ENCODE measurements at places on chromosomes 3 and 15.

DNA sequence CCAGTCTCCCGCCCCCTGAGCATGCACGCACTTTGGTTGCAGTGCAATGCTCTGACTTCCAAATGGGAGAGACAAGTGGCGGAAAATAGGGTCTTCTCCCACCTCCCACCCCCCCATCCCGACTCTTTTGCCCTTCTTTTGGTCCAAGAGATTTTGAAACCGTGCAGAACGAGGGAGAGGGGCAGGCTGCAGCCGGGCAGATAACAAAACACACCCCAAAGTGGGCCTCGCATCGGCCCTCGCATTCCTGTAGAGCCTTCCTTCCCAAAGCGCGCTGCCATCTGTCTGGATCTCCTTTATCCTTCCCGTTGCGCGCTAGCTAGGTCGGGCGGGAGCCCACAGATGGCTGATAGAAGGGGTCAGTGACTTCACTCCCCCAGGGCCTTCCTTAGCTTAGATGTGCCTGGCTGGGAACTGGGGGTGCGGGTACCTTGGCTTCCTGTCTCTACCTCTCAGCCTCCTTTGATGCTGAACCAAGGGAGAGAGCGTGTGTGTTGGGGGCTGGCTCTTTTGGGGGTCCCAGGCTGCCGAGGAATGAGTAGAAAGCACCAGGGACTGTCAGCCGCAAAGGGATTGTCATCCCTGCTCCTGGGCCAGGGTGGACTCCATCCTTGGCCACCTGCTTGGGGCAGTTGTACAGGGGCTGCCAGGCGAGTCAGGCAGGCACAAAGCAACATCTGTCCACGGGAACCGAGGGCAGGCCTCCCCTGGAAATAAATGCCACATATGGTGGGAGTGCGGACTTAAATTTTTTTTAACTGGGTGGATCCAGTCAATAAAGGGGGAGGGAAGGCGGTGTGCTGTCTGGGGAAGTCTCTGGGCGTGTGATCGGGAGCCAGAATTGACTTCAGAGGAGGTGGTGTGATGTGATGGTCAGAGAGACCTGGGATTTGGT, 1.8 kb downstream of the SMAD3 start:
- DNase-seq: peak; percentile 67

DNA sequence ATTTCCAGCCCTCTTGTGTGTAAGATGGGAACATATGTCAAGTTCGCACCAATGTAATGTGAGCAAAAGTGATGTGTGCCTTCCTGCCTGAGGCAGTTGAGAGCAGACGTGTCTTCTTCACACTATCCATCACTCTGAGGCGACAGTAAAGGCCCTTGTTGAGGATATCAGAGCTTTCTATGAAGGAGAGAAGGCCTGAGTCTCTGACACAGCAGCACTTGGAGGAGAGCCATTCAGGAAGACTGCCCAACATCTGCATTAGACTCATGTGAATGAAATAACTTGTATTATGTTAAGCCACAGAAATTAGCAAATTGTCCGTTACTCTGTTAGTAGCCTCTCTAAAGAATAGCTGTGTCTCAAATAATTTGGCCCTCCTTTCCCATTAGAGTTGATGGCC, 108.8 kb upstream of the CCDC54 start:
- DNase-seq: peak; percentile 39

GRCh38 chr3:71958533-71958932, 173.6 kb upstream of the PROK2 start:
- DNase-seq: no peak

DNA sequence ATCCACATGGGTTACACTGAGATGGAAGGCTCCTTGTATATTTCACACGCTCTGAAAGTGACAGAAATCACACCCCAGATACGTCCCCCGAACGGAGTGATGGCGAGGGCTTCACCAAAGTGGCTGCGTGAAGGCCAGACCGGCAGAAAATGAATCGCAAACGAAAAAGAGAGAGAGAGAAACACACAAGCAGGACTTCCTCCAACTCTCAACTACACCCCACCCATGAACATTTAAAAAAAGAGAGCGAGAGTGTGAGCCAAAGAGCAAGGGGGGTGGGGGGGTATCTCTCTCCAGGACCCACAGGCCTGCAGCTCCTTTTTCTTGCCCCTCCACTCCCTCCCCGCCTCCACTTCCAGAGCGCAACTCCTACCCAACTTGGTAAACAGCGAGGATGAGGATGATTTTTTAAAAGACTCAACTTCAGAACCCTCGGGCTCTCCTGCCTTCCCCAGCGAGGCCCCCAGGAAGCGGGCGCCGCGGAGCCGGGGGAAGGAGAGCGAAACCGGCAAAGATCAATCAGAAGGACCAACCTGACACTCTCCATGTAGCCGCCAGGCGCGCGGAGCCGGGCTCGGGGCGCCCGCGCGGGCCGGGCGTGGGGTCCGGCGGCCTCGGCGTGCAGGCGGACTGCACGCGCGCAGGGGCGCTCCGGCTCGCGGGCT, 519.1 kb downstream of the FOXP1 start:
- peak; percentile 67 for DNase-seq

- DNase-seq: no peak
Measured at GRCh38 chr3:152710549-152710948, 124.4 kb upstream of the P2RY1 start.

DNA sequence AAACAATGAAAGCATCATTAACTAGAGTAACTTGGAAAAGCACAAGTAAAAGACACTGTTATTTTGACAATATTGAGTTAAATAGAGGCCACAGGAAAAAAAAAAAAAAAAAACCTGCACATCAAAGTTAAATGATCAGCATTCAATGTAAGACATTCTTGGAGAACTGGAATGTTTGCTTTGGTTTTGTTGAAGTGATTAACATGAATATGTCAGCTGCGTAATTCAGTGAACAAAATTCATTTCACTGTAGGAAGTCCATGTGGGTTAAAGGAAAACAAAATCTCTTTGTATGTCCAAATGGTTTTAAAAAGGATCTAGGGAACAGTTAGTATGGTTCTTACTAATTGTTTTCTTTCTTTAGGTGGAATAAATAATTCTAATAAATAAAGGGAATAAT, 252.8 kb upstream of the CNTN6 start:
- no peak for DNase-seq

DNA sequence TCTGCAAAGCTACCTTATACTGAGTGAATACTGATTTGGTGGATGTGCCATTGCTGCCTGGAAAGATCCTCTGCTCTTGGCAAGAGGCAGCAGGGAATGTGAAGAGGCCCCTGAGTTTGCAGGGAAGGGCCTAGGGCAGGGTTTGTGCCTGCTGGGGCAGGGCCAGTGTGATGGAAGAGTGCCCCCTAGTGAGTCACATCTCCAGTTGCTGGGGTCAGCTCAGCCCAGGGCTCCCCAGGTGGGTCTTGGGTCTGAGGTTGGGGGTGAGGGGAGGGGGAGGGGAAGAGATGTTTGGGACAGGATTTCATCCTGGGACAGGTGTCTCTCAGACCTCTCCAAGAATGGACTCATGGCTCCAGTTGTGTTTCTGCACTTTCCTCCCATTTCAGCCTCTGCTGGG, 4.1 kb upstream of the AMOTL2 start:
- DNase-seq: peak; percentile 44

DNA sequence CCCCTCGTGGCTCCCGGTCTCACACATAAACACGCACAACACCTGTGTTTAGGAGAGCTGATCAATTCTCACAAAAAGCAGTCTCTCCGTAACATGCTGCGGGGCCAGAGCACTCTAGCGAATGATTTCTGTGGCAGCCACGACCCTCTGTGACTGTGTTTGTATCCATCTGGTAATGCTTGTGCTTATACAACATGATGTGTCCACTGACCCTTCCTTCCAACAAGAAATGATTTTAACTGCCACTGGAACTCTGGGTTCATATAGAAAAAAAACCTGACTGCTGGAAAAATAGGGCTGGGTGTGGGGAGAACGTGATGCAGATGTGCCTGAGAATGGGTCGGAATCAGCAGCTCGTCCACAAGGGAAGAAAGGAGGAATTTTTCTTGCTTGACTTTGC, 410.2 kb downstream of the GAP43 start:
- DNase-seq: no peak

DNA sequence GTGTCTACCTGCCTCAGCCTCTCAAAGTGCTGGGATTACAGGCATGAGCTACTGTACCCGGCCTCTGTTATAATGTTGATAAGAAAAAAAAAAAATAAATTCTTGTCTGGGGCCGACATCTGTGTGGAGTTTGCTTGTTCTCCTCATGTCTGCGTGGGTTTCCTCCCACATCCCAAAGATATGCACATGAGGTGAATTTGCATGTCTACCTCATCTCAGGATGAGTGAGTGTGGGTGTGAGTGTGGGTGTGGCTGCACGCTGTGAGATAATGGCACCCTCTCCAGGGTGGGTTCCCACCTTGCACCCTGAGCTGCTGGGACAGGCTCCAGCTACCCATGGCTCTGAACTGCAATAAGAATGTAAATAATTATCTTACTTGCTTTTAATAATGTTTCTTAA, 25.9 kb upstream of the UACA start:
- no peak for DNase-seq

DNA sequence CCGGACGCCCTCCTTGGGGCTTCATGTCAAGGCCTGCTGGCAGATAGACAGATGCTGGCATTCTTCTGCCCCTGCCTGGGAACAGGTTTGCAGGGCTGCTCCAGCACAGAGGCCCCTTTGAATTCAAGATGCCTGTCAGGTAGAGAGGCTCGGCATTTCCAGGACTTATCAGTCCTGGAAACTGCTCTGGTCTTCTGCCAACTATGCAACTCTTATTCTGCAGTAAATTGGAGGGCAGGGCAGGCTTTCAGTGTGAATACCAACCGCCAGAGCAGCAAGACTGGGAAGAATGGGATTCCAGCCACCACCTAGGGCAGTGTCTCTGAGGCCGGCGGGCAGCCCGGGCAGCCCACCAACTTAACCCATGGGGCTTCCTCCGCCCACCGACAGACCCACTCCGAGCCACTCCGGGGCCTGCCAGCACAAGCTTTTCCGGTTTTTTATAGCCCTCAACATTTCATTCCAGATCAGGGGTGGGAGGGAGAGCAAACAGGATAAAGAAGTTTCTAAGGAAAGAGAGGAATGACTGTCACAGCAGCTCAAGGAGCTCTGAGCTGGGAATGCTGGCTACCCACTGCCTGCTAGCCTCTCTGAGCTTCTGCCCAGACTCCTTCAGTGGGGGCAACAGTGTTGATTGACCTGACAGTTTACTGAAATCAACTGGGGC, 140.9 kb downstream of the NTRK3 start:
- no peak for DNase-seq

DNA sequence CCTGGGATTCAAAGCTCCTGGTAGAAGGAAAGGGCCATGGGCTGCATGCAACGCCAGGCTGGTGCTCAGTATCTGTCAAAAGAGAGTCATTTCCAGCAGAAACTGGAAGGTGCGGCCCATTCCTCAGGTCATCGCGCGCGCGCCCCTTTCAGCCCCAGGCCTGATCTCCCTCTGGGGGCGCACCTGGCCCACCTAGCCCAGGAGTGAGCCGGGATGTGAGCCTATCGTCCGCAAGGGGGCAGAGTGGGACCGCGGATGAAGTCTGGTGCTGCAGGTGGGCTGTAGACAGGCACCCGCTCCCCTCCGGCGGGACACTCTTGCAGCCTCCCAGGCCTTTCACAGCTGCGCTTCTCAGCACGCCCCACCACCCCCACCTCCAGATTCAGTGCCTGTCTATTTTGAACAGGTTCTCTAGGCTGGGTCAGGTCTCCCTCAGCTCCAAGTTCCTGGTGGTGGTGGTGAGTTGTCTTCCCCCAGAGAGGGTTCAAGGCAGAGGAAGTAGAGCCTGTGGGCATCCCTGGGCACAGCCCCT, 5.8 kb upstream of the RPL29 start:
- DNase-seq: peak; percentile 50

DNA sequence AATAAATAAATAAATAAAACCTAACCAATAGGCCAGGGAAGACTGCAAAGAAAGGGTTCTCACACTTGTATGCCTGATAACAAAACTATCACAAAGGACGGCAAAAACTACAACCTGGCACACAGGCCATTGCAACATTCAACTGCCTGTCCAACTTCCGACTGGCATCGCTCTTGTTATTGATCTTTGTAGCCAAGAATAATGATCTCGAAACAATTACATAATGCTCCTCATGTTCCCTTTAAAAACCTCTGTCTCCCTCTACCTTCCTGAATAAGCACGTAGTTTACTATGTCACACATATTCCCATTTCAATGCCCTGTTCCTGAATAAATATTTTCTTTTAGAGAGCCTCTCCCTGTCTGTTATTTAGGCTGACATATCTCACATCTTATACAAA, 74.3 kb downstream of the B3GNT5 start:
- DNase-seq: no peak

DNA sequence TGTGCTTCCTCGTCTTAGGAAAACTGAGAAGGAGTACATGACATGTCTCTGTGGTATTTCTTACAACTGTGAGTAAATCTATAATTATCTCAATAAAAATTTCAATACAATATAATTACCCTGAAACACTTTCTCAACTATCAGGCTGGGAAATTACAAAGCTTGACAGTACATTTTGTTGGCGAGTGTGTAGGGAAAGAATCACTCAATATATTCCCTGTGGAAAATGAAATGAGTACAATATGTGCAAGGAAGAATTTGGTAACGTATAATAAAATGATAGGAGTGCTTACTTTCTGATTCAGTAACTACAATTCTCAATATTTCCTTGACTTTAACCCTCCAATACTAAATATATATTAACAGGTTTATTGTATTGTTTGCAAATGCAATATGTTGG, 818.2 kb upstream of the CADM2 start:
- no peak for DNase-seq

DNA sequence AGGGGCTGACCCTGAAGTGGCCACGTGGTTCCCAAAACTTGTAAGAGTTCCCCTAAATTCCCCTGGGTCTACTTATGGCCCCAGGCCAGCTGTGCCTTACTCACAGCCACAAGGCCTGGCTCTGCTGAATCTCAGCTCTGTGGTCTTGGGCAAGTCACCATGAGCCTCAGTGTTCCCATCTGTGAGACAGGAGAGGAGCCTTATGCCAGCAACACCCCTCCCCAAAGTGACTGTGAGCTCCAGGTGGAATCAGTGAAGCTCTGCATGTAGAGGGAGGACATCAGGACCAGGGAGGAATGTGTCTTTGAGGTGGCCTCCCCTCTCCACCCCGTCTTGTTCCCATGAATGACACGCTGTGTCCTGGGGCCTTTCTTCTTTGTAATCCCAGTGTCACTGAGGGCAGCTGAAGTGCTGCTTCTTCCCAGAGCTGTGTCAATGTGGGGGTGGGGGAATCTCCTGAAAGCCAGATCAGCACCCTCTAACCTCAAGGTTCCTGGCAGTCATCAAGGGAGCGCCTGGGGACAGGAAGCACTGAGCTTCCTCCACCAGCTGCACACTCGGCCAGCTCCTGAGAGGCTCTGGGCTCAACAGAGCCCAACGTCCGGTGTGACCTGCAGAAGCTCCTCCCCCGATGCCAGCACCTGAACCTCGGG, 258.9 kb downstream of the UACA start:
- peak; percentile 92 for DNase-seq

DNA sequence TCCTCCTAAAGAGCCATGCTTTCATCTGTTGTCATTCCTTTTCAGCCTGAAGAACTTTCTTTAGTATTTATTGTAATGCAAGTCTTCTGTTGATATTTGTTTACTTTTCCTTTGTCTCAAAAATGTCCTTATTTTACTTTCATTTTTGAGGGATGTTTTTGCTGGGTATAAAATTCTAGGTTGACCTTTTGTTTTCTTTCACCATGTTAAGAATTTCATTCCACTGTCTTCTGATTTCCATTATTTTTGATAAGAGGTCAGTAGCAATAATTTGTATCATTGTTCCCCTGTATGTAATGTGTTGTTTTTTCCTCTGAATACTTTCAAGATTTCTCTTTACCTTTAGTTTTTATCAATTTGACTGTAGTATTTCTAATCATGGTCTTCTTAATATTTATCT, 91.1 kb downstream of the RSRC1 start:
- peak; percentile 3 for DNase-seq

GRCh38 chr15:74208901-74209559, 6.4 kb upstream of the STRA6 start:
- DNase-seq: no peak

Data from fibroblast of mammary gland (primary cell).